Natural killer cell (primary cell): ENCODE measurements at places on chromosomes 5 and 9. TPM values are rescaled to one million over a fixed set of nuclear protein-coding genes. Genes with fewer than 3 reads are reported as not detected.

GRCh38 chr5:118042076-118042475 is 946.3 kb downstream of the DTWD2 start:
- H3K27me3 ChIP-seq = no peaks in the 10 kb centered on the region
- H3K36me3 ChIP-seq = no peaks in the 10 kb centered on the region
- H3K4me3 ChIP-seq = no peak overlapping the region

DNA sequence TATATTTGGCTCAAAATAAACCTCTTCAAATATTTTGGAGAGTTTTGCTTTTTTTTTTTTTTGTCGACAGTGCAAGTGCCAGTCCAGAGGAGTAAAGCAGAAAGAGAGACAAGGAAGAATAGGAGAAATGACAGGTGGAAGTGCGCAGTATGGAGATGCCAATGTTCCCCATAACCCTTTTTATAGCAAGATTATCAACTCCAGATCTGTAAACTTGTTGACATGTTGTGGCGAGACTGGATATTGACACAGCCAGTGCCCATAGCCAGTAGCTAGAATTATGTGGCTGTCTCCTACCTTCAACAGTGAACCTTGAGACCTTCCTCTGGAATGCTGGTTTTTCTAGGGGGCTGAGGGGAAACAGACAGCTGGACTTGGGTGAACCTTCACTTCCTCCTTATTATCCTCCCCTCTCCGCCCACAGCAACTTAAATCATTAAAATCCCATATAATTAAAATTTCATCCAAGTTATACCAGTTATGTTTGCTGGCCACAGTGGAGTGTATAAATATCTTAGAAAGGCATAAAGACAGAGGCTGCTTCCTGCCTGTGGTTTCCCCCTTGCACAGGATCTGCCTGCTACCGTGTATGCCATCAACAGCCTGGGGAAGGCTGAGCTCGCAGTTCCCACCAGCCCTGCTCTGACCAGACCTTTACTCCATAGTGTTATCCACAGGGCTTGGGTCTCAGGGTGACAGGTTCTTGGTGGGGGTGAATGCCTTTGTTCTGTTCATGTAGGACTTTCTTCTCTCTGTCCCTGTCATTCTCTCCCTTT is 112.3 kb upstream of the ANKH start:
- H3K4me3 ChIP-seq = no peak overlapping the region
- H3K4me1 ChIP-seq = peaks cover 11% of the 10 kb centered on the region
- no peak overlapping the region for H3K27ac ChIP-seq
- H3K27me3 ChIP-seq = no peaks in the 10 kb centered on the region

GRCh38 chr5:153445875-153446579 is 44.4 kb upstream of the GRIA1 start:
- H3K27me3 ChIP-seq = no peaks in the 10 kb centered on the region
- H3K36me3 ChIP-seq = no peaks in the 10 kb centered on the region
- no peak for DNase-seq
- no peaks in the 10 kb centered on the region for H3K4me1 ChIP-seq
- H3K4me3 ChIP-seq = no peak overlapping the region

GRCh38 chr5:122142480-122143164 is 13.3 kb downstream of the ZNF474 start:
- no peak for DNase-seq
- H3K27me3 ChIP-seq = no peaks in the 10 kb centered on the region
- H3K4me1 ChIP-seq = no peaks in the 10 kb centered on the region

- H3K27ac ChIP-seq = no peak overlapping the region
- no peak for DNase-seq
- peaks cover 37% of the 10 kb centered on the region for H3K4me1 ChIP-seq
- H3K36me3 ChIP-seq = no peaks in the 10 kb centered on the region
These were observed 4.1 kb downstream of the ENG start for GRCh38 chr9:127850286-127850830.

The EMB gene
- total RNA-seq = 199 TPM

The TCF7 gene
- 203 TPM for total RNA-seq
